ENCODE measurements at places on chromosomes 11 and 22. TPM values are rescaled to one million over a fixed set of nuclear protein-coding genes. Genes with fewer than 3 reads are reported as not detected.
A peak's percentile ranks its signal among the peaks of the same experiment; 100 is the strongest.

Gene SCGB1D2
- not detected for polyA plus RNA-seq

- peak; percentile 38 for DNase-seq
Measured at GRCh38 chr11:6654281-6655019, 1.2 kb downstream of the DCHS1 start.

DNA sequence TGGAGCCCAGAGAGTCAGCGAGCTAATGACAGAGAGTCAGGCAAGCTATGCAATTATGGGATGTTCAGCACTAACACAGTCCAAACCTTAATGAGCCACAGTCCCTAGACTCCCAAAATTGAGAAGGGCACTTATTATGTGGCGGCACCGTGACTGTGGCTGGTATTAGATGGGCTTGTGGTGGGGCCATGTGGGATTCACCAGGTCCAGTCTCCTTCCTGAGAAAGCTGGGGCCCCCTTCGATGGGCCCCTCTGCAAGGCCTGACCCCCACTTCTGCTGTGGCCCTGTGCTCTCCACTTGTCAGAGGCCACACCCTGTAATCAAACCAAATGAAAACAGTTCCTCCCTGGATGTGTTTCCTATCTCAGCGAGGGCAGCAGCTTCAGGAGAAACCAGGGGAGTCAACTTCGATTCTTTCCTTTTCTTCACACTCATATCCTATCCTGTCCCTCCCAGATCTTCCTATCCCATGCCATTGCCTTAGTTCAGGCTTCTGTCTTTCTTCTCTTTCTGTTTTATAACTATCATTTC, 42.9 kb downstream of the INSC start:
- no peak for DNase-seq

Gene AGBL2
- polyA plus RNA-seq = 1.6 TPM

Gene FIBIN
- polyA plus RNA-seq = 70.6 TPM

GRCh38 chr22:20126284-20127029, 5.1 kb upstream of the ZDHHC8 start:
- DNase-seq = no peak

Gene LGR4
- 26.6 TPM for polyA plus RNA-seq

DNA sequence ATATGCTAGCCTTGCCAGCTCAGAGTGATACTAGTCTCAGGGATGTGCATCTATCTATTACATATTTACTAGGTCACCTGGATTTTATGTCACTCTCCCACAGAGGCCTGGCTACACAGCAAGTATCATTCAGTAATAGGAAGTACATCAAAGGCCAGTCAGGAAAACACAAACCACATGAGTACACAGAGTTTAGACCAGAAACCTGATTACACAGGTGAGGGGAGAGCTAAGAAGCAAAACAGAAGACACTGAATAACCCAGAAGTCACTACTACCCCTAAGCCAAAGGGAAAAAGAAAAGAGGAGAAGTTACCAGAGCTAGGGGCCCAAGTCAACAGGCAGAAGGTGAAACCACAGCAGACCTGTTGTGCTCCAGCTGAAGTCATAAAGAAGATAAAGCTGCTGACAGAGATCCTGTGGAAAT, 13.3 kb downstream of the LPXN start:
- DNase-seq = no peak

DNA sequence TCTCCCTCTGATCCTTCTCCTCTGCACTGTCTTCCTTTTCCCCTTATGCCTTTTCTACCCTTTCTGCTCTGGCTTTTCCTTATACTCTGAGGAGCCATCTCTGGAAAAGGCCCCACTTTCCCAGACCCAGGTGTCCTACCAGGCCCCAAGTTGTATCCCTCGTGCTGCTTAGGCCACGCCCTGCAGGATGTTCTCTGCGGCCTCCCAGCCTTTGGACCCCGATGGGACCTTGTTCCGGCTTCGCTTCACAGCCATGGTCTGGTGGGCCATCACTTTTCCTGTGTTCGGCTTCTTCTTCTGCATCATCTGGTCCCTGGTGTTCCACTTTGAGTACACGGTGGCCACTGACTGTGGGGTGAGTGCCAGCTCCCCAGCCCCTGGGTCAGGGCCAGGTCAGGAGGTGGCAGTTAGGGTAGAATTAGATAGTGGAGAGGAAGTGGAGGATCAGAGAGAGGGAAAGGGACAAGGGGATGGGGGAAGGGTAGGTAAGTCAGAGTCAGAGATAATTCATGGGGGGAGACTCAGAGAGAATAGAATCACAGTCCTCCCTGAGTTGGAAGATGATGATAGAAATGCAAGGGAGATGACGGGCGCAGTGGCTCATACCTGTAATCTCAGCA, 8.9 kb downstream of the PGAP2 start:
- no peak for DNase-seq
